ENCODE measurements at places on chromosomes 13 and 19.

DNA sequence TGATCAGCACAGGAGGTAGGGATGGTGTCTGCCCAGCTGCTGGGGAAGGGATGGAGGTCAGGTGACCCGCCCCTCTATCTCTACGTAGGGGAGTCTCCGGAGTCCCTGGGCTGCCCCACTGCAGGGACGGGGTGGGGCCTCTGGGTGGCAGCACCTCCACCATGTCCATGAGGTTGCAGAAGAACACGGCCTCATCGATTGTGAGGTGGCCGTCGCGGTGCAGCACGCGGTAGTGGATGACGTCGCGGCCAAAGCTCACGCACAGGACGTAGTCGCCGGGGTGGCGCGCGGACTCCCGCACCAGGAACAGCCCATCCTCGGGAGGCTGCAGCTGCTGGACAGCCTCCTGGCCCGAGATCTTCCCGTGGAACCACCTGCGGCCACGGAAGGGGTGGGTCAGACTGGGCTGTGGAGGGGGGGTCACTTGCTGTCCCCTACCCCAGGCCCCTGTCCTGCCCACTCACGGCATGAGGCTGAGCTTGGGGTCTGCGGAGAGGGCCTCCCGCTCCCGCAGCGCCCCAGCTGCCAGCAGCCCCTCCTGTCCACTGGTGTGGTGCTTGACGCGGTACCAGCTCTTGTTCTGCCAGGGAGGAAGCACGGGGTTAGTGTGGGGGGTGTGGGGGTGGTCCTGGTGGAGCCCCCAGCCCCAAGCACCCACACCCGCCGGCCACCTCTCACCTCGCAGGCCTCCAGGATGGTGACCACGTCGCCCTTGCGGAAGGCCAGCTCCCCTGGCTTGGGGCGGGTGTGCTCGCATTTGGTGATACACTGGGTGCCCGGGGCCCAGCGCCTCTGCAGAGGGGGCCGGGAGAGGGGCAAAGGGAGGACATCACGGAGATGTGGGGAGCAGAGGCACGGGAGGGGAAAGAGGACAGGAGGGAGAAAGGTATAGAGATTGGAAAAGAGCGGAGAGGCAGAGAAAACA is 2.3 kb downstream of the MATK start:
- DNase-seq: no peak
- no peak overlapping the region for H3K27ac ChIP-seq
- H3K27me3 ChIP-seq: peaks cover 15% of the 10 kb centered on the region

DNA sequence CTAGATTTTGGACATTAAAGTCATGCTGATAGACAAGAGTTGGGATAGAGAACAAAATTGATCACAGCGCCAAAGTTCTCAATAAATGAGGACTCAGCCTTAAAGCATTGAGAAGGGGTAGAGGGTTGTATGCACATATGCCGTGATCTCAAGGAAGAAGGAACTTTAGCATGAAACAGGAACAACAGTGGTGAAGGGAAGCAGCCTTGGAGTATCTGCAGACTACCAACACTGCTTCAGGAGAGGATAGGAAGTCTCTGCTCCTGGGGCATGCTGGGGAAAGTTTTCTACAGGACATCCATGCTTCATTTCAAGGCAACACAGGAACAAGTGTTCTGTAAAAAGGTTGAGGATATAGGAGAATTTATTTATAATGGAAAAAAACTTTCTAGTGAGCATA is 111.9 kb upstream of the MLNR start:
- DNase-seq: no peak
- H3K27ac ChIP-seq: no peak overlapping the region
- H3K4me1 ChIP-seq: no peaks in the 10 kb centered on the region

- peaks cover 6% of the 10 kb centered on the region for H3K4me1 ChIP-seq
- H3K27me3 ChIP-seq: no peaks in the 10 kb centered on the region
- H3K4me3 ChIP-seq: no peak overlapping the region
- no peaks in the 10 kb centered on the region for H3K36me3 ChIP-seq
These were observed 4.2 kb downstream of the PTGIR start for GRCh38 chr19:46620716-46621115.

DNA sequence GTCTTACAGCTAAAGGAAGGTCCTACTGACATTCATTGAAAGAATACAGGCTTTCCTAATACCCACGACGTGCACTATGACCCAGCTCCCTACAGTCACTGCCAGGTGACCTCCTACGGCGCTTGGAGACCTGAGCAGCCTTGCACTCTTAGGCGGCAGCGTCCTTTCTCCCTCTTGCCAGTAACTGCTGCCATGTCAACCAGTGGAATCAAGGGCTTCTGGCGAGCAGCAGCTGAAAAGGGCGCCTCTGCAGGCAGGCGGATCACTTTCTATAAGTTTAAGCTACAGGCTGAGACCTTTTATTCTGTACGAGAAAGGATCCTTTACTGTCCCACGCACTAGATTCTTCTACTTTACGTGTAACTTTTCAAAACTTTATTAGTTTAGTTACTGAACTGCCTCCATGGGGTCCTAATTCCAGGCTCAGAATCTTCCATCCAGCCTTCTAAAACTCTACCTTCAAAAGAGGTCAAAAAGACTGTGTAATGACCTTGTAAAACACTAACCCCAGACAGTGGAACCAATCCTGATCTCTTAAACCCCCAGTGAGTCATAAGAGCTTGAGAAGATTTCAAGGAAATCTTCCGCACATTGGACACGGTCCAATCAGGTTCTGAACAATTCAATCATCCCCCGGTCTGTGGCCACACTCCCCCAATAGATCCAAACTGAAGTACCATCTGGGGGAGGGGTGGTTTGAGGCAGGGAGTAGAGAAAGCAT is 1.9 kb downstream of the KCTD12 start:
- H3K27ac ChIP-seq: peak overlapping the region; percentile 81
- DNase-seq: no peak
- H3K4me3 ChIP-seq: peak overlapping the region; percentile 64
- peaks cover 25% of the 10 kb centered on the region for H3K4me1 ChIP-seq
- no peaks in the 10 kb centered on the region for H3K27me3 ChIP-seq

GRCh38 chr19:40688987-40689338 is 1.5 kb downstream of the NUMBL start:
- DNase-seq: no peak
- no peaks in the 10 kb centered on the region for H3K27me3 ChIP-seq
- no peak overlapping the region for H3K4me3 ChIP-seq
- H3K36me3 ChIP-seq: peaks cover 2% of the 10 kb centered on the region

DNA sequence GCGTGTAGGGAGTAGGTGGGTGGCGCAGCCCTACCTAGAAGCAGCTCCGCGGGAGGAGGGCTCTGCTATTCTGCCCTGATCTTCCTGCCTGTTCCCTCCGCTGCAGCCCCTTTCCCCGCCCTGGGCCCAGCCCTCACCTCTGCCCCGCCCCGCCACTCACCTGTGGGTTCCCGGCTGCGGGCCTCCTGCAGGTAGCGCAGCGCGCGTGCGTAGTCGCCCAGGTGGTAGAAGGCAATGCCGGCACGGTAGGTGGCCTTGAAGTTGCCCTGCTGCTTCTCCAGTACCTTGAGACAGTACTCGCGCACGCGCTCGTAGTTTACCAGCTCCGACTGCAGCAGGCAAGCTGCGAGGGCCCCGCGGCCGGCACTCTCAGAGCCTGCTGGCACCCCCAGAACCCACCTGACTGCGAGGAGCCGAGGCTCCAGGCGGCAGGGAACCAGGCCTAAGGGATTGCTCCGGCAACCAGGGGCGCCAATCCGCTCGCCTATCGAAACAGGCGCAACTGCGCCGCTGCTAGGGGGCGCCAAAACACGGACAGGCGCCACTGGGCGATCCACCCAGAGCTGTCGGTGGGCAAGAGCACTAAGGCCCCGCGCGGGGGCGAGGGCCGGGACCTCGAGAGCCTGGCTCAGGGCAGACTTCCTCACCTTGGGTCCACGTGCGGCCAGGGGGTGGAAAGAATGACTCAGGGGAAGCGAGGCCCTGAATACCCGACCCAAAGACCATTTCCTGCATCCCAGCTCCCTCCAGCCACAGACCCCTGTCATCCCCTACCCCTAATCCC is 965 bp downstream of the TTC9B start:
- no peaks in the 10 kb centered on the region for H3K4me1 ChIP-seq
- peaks cover 8% of the 10 kb centered on the region for H3K27me3 ChIP-seq
- no peak overlapping the region for H3K27ac ChIP-seq
- H3K36me3 ChIP-seq: no peaks in the 10 kb centered on the region

DNA sequence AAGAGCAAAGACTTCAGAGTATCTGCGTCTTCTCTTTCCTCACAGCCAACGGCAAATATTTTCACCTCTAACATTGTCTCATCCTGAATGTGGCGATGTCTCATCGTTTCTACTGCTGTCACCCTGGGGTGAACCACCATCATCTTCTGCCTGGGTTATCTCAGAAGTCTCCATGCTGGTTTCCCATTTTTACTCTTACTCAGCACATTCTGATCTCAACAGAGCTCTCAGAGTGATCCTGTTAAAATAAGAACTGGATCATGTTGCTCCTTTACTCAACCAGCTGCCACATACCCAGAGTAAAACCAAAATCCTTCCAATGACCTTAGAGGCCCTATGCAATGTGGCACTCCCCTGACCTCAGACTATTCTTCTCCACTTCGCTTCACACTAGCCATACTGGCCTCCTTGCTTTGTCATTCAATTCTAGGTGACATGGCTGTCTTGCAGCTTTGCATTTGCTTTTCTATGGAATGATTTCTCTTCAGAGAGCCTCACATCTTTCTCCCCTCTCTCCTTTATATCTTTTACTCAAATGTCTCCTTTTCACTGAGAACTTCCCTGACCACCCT is 7.8 kb upstream of the OLFM4 start:
- no peak overlapping the region for H3K4me3 ChIP-seq
- H3K27ac ChIP-seq: no peak overlapping the region
- no peaks in the 10 kb centered on the region for H3K4me1 ChIP-seq
- no peaks in the 10 kb centered on the region for H3K27me3 ChIP-seq
- DNase-seq: no peak
- H3K36me3 ChIP-seq: no peaks in the 10 kb centered on the region

DNA sequence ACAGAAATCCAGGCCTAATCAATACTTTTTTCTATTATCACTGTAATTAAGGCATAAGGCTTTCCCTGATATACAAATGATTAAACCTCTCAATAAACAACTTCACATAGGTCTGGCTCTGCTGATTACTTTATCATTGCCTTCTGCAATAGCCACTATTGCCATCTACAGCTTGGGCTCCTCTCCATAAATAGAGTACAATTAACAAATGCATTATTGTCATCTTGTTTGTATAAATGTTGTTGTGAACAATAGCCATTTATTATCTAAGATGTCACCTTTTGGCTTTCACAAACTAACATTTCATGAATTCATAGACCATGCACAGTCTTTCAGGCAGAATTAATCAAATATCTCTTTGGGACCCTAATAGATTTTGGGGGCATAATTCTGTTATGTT is 53.3 kb downstream of the NHLRC3 start:
- H3K4me3 ChIP-seq: no peak overlapping the region
- no peaks in the 10 kb centered on the region for H3K4me1 ChIP-seq
- H3K36me3 ChIP-seq: no peaks in the 10 kb centered on the region
- no peak overlapping the region for H3K27ac ChIP-seq
- DNase-seq: no peak

DNA sequence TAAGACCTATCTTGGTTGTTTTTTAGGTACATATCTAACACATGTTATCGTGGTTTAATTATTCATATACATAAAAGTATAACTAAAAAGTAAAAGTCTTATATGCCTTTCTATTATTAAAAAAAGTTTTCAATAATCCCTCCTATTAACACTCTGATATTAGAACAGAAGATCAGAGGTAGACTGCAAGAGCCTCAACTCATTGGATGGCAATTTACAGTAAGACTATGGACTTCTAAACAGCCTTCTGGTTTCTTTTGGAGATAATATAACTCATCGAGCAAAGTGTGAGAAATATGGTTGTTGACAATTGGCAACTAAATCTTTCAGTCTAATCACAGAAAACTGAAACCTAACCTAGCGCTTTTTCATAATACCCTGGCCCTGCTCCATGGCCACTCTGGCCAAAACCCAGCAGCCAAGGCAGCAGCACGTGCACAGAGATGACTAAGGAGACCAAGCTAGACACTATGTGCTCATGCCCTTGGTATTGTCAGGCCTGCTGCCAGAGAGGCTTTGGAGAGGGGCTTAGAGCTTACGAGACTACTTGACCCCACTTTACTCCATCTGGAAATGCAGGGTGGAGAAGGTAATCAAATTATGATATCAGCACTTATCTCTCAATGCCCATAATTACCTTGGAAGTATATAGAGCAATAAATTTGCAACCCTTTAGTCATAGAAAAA is 40.6 kb upstream of the EEF1AKMT1 start:
- no peak overlapping the region for H3K4me3 ChIP-seq
- DNase-seq: no peak
- H3K27ac ChIP-seq: no peak overlapping the region
- H3K27me3 ChIP-seq: no peaks in the 10 kb centered on the region
- H3K36me3 ChIP-seq: no peaks in the 10 kb centered on the region

DNA sequence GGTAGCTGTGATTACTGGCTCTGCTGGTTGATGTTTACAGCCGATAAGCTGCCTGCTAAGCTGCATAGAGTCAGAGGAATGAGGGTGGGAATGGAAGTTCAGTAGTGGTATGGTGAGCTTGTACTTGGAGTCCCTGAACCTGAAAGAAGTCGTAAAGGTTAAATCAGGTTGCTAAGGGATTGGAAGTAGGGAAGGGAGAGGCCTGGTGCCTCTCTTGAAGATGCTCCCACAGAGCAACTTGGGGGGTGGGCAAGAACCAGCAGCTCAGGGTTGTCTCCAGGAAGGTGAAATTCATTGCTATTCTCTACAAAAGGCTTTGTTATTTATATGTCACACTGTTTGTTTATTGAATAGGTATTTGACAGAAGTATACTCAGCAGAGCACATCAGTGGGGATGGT is 73.8 kb upstream of the OLFM4 start:
- DNase-seq: no peak
- H3K4me1 ChIP-seq: no peaks in the 10 kb centered on the region
- H3K27ac ChIP-seq: no peak overlapping the region
- no peak overlapping the region for H3K4me3 ChIP-seq
- no peaks in the 10 kb centered on the region for H3K27me3 ChIP-seq

DNA sequence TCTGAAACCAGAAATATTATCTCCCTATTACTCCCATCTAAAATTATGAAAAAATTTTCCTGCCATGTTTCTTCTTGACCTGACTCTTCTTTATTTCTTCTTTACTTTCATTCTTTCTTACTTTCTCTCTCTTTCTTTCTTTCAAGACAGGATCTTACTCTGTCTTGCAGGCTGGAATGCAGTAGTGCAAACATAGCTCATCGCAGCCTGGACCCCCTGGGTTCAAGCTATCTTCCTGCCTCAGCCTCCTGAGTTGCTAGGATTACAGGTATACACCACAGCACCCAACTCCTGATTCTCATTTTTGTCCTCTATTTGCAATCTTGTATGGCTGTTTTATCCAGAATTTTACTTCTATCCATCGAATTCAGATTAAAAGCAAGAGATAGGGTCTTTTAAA is 631.1 kb downstream of the TBC1D4 start:
- no peak overlapping the region for H3K4me3 ChIP-seq
- no peak overlapping the region for H3K27ac ChIP-seq
- H3K27me3 ChIP-seq: no peaks in the 10 kb centered on the region
- no peak for DNase-seq
- no peaks in the 10 kb centered on the region for H3K4me1 ChIP-seq
